ENCODE measurements at places on chromosomes 1 and 21. TPM values are rescaled to one million over a fixed set of nuclear protein-coding genes. Genes with fewer than 3 reads are reported as not detected.

The A3GALT2 gene
- not detected for total RNA-seq

The IL19 gene
- total RNA-seq = not detected

The SLC22A15 gene
- 1.1 TPM for total RNA-seq

The TTLL10 gene
- not detected for total RNA-seq

The SPRR1B gene
- total RNA-seq = not detected

The PADI1 gene
- 2.4 TPM for total RNA-seq

The HFM1 gene
- total RNA-seq = not detected
